Cardiac septum (tissue), 1 donor: ENCODE measurements at places on chromosomes 1 and 21. TPM values are rescaled to one million over a fixed set of nuclear protein-coding genes. Genes with fewer than 3 reads are reported as not detected.

Gene CXADR
- total RNA-seq = 23.8 TPM

Gene KCNE2
- total RNA-seq = 0.22 TPM

Gene S100A2
- total RNA-seq = 5.0 TPM

Gene ACOT7
- 13.8 TPM for total RNA-seq

Gene TMCO4
- 9.3 TPM for total RNA-seq

Gene PTTG1IP
- 194 TPM for total RNA-seq

Gene CELSR2
- 7.1 TPM for total RNA-seq

Gene SEMA6C
- 46.5 TPM for total RNA-seq

Gene MAP3K7CL
- 85.8 TPM for total RNA-seq

Gene DARS2
- 12.5 TPM for total RNA-seq

Gene CSDE1
- 900 TPM for total RNA-seq

Gene RGS8
- not detected for total RNA-seq

Gene F3
- 29.1 TPM for total RNA-seq

Gene C1QTNF12
- 2.6 TPM for total RNA-seq

Gene SPRR4
- total RNA-seq = not detected

Gene BRINP2
- total RNA-seq = 0.11 TPM

Gene HPCA
- not detected for total RNA-seq

Gene FCRL2
- total RNA-seq = not detected

Gene UBL4B
- total RNA-seq = not detected

Gene SLC35F3
- not detected for total RNA-seq

Gene MYOG
- 0.16 TPM for total RNA-seq

Gene ERICH3
- total RNA-seq = 0.11 TPM

Gene MFSD2A
- total RNA-seq = 1.00 TPM

Gene NTRK1
- 1.4 TPM for total RNA-seq

Gene GCLM
- total RNA-seq = 10.5 TPM

Gene SLX9
- 35.8 TPM for total RNA-seq

Gene HAO2
- total RNA-seq = not detected

Gene ENAH
- 195 TPM for total RNA-seq

Gene NOS1AP
- 2.0 TPM for total RNA-seq

Gene TFF2
- total RNA-seq = not detected
